ENCODE measurements at places on chromosomes 5 and 9.
A peak's percentile ranks its signal among the peaks of the same experiment; 100 is the strongest.

- DNase-seq: no peak
Observed at GRCh38 chr9:135062254-135062653, 25.2 kb upstream of the OLFM1 start.

DNA sequence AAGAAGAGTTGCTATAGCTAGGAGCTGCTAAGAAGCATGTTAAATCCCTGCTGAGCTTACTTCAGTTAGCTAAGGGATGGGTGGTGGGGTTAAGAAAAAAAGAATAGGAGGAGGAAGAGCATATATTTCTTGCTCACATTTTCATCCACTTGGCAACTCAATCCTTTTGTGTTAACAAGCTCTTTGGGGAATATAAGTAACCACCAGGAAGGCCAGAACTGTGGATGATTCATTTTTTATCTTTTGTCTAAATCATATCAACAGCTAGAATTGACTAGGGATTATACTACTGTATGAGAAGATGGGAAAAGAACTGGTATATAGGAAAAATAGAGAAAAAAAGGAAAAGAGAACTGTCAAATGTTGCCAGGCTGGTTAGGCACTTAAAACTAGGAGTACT is 555.3 kb upstream of the ARRDC3 start:
- DNase-seq: peak; percentile 76

DNA sequence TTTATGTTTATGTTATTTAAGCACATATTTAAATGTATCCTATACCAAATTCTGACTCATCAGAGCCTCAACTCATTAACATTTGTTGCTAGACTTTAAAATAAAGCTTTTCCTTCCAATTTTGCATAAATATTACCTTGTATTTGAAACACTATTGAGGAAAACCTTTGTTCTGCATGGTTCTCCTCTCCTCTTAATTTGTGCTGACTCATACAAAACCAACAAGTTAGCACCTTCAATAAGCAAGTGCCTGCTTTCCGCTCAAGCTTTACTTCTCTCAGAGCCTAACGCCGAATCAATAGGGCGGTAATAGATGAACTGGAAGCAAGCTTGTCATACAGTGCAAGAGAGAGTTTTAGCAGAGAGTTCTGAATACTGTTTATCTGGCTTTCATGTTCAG is 7.9 kb downstream of the AMACR start:
- DNase-seq: no peak

GRCh38 chr5:171640480-171640879 is 145.1 kb upstream of the SMIM23 start:
- no peak for DNase-seq

- peak; percentile 80 for DNase-seq
Observed at GRCh38 chr9:133944746-133945135, 47.4 kb downstream of the VAV2 start.

- DNase-seq: peak; percentile 63
Observed at GRCh38 chr9:70340572-70340971, 73.9 kb downstream of the KLF9 start.

GRCh38 chr5:10452768-10453331 is 11.2 kb downstream of the ROPN1L start:
- DNase-seq: peak; percentile 93

- peak; percentile 24 for DNase-seq
Observed at GRCh38 chr5:126477294-126478117, 54.3 kb downstream of the GRAMD2B start.

DNA sequence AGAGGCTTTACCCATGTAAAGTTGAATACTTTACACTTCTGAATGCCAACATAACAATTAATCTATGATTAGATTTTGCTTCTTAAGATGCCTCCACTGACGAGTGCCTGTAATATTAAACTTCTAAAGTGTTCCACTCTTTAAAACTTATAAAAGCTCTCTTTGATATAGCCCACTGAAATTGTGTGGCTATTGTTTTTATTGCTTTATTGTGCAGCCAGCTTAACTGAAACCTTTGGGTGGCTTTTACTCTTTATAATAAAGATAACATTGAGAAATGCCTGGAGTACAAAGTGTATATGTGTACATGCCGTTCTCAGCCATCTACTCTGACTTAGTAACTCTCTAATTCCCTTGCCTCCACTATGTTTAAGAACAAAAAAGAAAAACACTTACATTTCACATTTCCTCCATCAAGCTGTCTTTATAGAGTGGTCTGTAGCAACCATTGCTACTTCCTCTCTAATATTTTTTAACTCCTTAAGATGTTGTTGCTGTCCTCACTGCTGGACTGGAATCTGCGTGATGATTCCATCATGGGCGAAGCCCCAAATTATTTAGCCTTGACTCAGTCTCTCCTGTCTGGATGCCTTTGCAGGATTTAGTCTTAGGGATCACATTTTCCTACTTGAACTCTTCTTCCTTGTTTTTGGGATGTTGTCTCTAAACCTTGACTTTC is 9.1 kb downstream of the PIK3R1 start:
- DNase-seq: peak; percentile 80

GRCh38 chr5:94872526-94872925 is 254.1 kb downstream of the SLF1 start:
- no peak for DNase-seq

DNA sequence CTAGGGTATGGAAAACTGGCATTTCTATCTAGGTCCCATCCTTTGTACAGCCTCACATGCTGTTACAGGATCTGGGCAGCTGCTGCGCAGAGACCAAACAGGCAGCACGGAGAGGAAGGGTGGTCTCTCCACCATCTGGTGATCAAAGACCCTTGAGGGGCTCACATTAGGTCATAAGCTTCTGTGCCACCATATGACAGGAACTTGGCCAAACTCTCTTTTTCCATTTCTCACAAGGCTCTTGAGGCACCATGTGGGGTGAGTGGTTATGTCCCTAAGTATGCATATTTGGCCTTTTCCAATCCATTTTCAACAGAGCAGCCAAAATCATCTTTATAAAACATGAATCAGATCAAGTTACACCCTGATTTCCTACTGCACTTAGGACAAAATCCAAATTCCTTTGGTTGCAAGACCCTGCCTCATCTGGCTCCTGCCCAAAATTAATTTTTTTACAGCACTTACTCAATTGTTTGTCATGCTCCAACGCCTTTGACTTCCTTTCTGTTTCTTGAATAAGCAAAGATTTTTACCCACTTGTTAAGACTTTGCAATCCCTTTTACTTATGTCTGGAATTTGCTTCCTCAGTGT is 730.0 kb downstream of the MAT2B start:
- DNase-seq: peak; percentile 81

GRCh38 chr5:5344606-5345005 is 77.9 kb upstream of the ICE1 start:
- no peak for DNase-seq

DNA sequence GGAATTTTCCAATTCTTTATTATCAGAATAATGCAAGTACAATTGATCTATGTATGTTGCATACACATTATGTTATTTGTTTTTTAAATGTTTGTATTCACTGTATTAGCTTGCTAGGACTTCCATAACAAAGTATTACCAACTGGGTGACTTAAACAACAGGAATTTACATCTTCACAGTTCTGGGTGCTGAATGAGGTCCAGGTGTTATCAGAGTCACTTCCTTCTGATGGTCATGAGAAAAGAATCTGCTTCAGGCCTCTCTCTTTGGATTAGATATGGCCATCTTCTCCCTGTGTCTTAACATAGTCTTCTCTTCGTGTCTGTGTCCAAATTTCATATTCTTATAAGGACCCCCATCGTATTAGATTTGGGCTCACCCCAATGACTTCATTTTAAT is 229.1 kb upstream of the TRPC7 start:
- DNase-seq: no peak

- no peak for DNase-seq
Observed at GRCh38 chr5:140178482-140179116, 3.6 kb downstream of the CYSTM1 start.

DNA sequence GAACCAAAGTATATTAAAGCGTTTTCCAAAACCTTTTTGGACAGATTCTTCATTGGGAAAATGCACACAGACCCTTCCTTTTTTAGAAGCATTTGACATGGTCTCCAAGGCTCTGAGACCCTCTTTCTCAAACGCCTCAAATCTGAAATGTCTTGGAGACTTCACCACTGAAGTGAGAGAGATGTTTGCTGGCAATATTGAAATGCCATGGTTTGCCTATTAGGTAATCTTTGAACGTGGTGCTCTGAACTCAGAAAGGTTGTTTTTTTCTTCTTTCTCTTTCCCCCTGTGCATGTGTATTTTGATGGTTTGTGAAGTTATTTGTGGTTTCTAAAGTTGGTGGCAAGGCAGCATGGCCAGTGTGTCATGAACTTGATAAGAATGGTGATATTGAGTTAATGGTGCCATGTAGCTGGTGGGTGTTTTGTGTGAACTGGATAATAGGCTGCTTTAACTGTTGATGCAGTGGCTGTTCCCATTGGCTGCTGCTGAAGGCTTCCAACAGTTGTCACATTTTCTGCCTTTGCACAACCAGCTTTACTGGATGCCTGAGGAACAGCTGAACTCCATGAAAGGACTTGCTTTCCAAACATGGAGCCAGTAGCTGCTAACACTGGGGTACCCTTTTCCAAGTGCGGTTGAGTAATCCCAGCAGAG is 1.7 kb downstream of the PALM2AKAP2 start:
- peak; percentile 31 for DNase-seq

DNA sequence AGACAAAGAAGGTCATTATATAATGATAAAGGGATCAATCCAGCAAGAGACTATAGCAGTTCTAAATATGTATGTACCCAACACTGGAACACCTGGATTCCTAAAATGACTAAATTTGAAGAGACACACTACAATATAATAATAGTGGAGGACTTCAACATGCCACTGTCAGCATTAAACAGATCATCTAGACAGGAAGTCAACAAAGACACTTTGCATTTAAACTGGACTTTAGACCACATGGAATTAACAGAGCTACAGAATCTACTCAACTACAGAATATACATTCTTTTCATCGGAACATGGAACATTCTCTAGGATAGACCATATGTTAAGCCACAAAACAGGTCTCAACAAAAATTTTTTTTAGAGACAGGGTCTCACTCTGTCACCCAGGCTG is 58.3 kb upstream of the TLX3 start:
- DNase-seq: no peak

GRCh38 chr9:34124926-34125325 is 1.6 kb downstream of the DCAF12 start:
- DNase-seq: peak; percentile 20

DNA sequence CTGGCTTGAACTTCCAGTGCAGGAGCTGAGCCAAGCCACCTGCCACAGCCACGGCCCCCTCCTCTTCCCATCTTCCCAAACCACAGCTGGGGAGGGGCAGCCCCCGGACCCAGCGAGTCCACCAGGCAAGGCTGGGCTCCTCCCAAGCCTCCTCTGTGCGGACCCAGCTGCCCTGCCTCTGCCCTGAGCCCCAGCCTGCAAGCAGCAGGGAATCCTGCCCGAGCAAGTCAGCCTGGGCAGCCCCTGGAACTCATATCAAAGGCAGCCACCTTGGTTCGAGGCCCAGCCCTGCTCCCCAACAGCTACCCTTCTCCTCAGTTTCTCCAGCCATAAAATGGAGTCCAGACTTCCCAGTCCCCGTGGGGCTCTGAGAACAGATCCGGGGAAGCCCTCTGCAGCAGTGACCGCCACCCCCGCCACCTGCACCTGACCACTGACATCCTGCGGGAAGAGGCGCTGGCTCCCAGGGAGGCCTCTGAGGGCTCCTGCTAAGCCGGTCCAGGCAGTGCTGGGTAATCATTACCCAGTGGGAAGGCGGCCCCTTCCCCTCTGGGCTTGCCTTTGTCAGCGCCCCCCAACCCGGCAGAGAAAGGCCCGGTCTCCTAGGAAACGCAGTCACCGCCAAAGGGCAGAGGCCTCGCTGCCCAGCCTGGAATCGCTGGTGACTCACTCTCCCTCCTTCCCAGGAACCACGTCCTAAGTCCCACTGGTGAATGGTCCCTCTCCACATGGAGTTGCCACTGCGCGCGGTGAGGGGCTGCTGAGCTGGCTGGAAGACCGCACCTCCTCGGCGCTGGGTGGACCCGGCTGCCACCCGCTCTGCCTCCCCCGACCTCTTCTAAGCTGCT is 1.5 kb downstream of the VAV2 start:
- DNase-seq: peak; percentile 84

DNA sequence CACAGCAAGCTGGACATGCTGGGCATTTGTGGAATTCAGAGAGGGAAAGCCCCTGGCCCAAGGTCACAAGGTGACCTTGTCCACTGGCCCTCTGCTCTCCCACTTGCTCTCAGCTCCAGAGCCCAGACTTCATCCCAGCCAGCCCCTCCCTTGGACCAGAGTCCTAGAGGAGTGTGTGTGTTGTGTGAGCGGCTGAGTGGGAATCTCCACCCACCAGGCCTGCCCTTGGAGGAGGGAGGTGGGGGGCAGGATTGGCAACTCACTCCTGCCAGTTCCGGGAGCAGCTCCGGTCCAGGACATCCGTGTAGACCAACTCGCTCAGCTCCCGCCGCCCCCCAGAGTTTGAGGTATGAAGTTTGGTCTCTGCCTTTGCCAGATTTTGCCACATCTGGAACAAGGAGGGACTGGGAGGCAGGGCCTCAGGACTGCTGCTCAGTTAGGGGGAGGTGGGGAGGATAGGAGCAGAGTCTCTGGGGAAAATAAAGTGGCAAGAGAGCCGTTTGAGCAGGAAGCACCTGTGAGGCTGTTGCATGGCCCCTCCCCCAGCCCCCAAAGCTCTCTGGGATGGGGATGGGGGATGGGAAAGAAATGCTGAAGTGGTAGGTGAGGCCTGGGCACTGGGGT is 1.4 kb downstream of the MZB1 start:
- no peak for DNase-seq

GRCh38 chr9:107142430-107142829 is 140.6 kb upstream of the RAD23B start:
- no peak for DNase-seq

DNA sequence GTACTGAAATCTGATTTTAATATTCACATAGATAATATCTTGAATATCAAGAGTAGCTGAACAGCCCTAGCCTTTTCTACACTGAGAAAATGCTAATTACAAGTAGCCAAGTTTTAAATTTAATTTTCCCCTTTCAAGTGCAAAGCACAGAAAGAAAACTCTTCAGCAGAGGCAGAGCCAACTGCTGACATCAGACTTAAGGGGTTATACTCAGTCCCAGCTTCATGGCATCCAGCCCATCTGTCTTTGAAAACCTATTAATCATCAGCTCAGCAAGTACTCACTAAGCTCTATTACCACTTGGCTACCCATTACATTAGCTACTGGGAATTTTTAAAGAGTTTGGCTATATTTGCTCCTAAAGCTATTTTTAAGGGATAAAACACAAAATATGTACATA is 220.5 kb downstream of the SLC12A2 start:
- DNase-seq: peak; percentile 76

DNA sequence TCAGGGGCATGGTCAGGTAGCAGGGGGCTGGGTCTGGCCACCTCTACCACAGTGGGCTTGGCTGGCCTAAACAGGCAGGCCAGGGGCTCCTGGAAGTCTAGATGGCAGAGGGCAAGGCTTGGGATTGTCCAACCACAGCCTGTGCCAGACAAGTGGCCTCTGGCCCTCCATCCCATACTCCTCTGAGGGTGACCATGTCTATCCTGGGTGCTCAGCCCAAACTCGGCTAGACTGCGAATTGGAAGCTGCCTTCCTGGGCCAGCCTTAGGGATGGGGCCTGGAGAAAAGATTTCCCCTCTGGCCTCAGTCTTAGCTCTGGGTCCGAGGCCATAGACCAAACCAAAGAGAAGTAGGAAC is 110.5 kb downstream of the PHF2 start:
- no peak for DNase-seq

- peak; percentile 74 for DNase-seq
Observed at GRCh38 chr9:122200960-122201595, 27.7 kb downstream of the LHX6 start.

GRCh38 chr5:402615-403359 is 40.2 kb upstream of the EXOC3 start:
- DNase-seq: no peak
